ENCODE measurements at places on chromosomes 16 and 17. TPM values are rescaled to one million over a fixed set of nuclear protein-coding genes. Genes with fewer than 3 reads are reported as not detected.

ASGR2 gene
- total RNA-seq, result not detected

NDRG4 gene
- 0.66 TPM for total RNA-seq

SOX8 gene
- total RNA-seq, result 4.7 TPM

CTF1 gene
- 0.38 TPM for total RNA-seq

SLC12A3 gene
- not detected for total RNA-seq

CCT6B gene
- total RNA-seq, result 2.4 TPM

DNA sequence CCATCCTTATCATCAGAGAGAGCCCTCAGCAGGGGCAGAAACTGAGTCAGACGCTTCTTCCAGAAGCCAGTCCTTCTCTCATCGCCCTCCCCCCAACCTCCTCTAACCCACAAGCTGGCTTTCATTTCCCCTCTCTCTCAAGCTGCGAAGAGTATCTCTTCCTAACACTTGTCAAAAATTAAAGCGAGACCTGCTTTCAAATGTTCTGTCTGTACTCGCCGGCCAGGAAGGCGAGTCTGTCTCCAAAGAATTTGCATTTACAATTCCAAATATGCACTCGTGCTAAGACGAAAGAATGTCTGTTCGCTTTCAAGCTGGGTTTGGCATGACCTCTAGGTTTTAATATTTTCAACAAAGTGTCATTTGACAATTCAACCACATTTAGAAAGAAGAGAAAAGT is 140.4 kb downstream of the RGS9 start:
- H3K4me1 ChIP-seq, result no peaks in the 10 kb centered on the region
- H3K27ac ChIP-seq, result no peak overlapping the region
- H3K27me3 ChIP-seq, result peaks cover 10% of the 10 kb centered on the region
- no peaks in the 10 kb centered on the region for H3K36me3 ChIP-seq

GRCh38 chr16:71889147-71889546 is 5.2 kb upstream of the ZNF821 start:
- peaks cover 2% of the 10 kb centered on the region for H3K4me1 ChIP-seq
- no peaks in the 10 kb centered on the region for H3K27me3 ChIP-seq
- no peak overlapping the region for H3K4me3 ChIP-seq
- no peak for DNase-seq
- H3K36me3 ChIP-seq, result no peaks in the 10 kb centered on the region
- H3K27ac ChIP-seq, result no peak overlapping the region

- H3K27me3 ChIP-seq, result no peaks in the 10 kb centered on the region
- no peaks in the 10 kb centered on the region for H3K36me3 ChIP-seq
- peaks cover 6% of the 10 kb centered on the region for H3K4me1 ChIP-seq
- H3K27ac ChIP-seq, result no peak overlapping the region
- H3K4me3 ChIP-seq, result no peak overlapping the region
These were observed 11.1 kb downstream of the USP6 start for GRCh38 chr17:5126719-5127488.

DNA sequence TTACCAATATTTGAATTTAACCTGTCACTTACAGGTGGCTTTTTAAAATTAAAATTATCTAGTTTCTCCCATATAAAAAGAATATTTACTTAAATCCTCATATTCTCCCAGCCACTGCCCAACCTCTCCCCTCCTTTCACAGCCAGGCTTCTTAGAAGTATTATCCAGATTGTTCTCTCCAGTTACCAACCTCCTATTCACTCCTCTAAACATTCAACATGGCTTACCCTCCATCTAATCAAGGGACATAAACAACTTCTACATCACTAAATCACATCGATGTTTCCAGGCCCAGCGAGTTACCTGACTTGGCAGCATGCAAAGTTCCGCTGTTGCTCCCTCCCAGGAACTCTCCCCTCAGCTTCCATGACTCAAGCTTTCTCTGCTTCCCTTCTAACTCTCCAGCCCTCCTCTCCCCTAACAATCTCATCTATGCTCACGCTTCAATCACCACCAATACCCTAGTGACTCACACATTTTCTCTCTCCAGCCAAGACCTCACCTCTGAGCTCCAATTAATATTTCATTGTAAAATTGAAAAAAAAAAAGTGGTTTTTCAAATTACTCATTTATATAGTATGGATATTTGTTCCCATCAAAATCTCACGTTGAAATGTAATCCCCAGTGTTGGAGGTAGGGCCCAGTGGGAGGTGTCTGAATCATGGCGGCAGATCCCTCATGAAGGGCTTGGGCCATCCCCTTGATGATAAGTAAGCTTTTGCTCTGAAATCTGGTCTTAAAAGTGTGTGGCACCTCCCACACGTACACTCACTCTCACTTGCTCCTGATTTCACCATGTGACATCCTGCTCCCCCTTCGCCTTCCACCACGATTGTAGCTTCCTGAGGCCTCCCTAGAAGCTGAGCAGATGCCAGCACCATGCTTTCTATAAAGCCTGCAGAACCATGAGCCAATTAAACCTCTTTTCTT is 88.5 kb downstream of the HELZ start:
- no peaks in the 10 kb centered on the region for H3K27me3 ChIP-seq
- no peak overlapping the region for H3K4me3 ChIP-seq

DNA sequence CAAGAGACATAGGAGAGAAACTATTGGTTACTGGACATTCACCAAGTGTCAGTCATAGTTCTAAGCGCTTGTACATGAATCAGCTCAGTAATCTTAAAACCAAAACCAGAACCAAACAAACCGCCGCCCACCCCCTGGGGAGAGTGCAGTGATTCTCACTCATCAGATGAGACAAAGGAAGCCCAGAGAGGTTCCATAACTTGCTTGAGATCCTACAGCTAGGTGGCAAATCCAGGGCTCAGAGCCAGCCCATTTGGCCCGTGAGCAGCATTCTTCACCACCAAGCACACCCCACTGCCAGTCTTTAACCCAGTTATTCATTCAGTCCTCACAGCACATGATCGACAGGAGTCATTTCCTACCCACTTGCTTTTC is 37.2 kb upstream of the RGS9 start:
- peak; percentile 10 for DNase-seq
- H3K36me3 ChIP-seq, result no peaks in the 10 kb centered on the region
- H3K4me3 ChIP-seq, result peak overlapping the region; percentile 46

GRCh38 chr16:68234188-68235107 is 1.5 kb downstream of the ESRP2 start:
- H3K27ac ChIP-seq, result peak overlapping the region; percentile 4
- no peak for DNase-seq
- H3K4me3 ChIP-seq, result no peak overlapping the region
- H3K4me1 ChIP-seq, result peaks cover 10% of the 10 kb centered on the region

- DNase-seq, result no peak
- no peak overlapping the region for H3K27ac ChIP-seq
- peaks cover 49% of the 10 kb centered on the region for H3K27me3 ChIP-seq
- H3K4me1 ChIP-seq, result peaks cover 6% of the 10 kb centered on the region
- H3K36me3 ChIP-seq, result no peaks in the 10 kb centered on the region
These were observed 42.6 kb downstream of the RAB11FIP4 start for GRCh38 chr17:31433811-31434726.
